ENCODE measurements at places on chromosomes 2 and 18.

GRCh38 chr2:143142598-143142997, 13.4 kb downstream of the ARHGAP15 start:
- DNase-seq, result no peak

GRCh38 chr2:15675456-15676195, 84.0 kb downstream of the DDX1 start:
- no peak for DNase-seq

DNA sequence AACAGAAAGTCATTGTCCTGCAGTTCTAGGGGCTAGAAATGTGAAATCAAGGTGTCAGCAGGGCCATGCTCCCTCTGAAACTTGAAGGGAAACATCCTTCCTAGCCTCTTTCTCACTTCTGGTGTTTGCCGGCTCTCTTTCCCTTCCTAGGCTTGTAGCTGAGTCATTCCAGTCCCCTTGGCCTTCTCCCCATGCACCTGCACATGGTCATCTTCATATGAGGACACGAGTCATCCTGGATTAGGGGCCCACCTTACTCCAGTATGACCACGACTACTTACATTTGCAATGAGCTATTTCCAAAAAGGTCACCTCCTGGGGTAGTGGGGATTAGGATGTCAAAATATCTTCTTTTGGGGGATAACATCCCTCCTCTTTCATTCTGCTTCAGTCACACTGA, 168.5 kb upstream of the CXCR4 start:
- DNase-seq, result no peak

- no peak for DNase-seq
Observed at GRCh38 chr2:139694327-139694726, 914.1 kb upstream of the NXPH2 start.

DNA sequence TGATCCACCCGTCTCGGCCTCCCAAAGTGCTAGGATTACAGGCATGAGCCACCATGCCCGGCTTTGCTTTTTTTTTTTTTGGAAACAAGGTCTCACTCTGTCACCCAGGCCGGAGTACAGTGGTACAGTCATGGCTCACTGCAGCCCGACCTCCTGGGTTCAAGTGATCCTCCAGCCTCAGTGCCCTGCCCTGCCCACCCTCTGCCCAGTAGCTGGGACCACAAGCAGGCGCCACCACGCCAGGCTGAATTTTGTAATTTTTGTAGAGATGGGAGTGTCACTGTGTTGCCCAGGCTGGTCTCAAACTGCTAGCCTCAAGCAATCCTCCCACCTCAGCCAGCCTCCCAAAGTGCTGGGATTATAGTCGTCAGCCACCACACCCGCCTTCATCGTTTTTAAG, 11.6 kb upstream of the PSD4 start:
- no peak for DNase-seq

DNA sequence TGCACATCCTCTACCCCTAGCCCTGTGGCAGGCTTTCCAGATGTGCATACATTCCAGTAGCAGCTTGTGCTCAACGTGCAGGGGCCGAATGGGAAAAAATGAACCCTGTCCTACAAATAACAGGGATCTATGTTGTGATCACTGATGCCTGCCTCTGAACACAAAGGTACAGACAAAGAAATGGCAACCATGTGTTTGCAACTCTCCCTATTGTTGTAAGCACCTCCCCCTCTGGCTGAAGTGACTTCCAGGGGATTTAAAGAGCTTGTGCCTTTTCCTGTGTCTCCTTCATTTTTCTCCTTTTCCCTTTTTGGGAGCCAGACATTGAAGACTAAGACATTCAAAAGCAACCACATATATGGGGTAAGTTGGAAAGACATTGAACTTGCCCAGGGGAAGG, 21.6 kb downstream of the ARHGAP25 start:
- no peak for DNase-seq

GRCh38 chr18:54250846-54251261, 18.5 kb upstream of the POLI start:
- DNase-seq, result no peak

GRCh38 chr2:176135035-176135440, 5.5 kb downstream of the HOXD8 start:
- DNase-seq, result no peak

DNA sequence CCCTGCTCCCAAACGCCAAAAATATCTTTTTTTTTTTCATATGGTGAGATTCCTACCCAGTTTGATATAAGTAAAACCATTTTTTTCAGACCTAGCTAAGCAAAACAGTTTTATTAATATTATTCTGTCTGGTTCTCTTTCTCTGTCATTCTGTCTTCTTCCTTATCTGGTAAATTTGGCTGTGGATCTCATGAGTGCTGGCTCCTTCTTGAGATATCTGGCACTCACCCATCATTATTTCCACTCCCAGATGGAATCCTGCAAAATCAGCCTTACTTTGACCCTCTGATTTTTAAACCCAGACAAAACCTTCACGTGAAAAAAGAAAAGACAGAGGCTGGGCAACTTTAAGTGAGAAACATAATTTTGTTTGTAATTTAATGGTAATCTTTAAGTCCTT, 373.6 kb downstream of the NYAP2 start:
- no peak for DNase-seq

DNA sequence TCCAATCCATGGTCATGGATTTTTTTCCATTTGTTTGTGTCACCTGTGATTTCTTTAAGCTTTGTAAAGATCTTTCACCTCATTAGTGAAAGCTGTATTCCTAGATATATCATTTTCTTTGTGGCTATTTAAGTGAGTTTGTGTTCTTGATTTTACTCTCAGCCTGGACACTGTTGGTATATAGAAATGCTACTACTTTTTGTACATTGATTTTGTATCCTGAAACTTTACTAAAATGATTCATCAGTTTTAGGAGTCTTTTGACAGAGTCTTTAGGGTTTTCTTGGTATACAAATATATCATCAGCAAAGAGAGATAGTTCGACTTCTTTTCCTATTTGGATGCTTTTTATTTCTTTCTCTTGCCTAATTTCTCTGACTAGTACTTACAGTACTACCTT, 12.3 kb downstream of the GKN2 start:
- DNase-seq, result no peak

DNA sequence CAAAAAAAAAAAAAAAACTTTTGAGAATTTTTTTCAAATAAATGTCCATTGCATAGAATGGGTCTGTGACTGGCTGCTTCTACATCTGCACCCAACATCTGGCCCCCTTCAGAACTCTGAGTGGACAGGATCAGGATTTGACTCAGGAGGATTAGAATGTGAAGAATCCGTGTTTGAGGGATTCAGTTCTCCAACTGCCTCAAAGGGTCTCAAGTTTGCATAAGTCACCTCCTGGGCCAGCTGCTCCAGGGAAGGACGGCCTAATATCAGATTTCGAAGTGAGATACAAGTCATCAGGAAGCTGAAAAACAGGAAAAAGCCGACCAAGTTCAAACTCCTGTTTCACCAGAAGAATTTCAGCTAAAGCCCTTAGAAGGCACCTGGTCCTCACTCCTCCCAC, 10.9 kb downstream of the MAT2A start:
- no peak for DNase-seq
